ENCODE measurements at places on chromosomes 7 and 10. TPM values are rescaled to one million over a fixed set of nuclear protein-coding genes. Genes with fewer than 3 reads are reported as not detected.

The TMUB1 gene
- total RNA-seq = 80.3 TPM

DNA sequence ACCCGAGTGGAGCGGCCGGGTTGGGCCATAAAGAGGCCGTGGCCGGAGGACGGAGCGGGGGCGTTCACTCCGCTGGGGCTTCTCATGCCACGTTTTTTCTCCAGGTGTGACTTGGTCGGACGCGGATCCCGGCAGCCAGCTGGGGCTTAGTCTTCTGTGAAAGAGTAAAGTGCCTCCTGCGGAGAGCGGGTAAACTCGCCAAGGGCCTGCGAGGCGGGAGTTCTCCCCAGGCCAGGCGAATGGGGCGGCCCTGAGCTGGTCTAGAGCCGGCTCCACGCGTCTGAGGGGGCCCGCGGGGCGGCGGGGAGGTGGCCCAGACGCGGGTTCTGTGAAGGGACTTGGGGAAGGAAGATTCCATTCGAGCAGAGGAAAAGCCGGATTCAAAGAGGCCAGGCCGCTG is 86.3 kb upstream of the VIPR2 start:
- H3K4me1 ChIP-seq = no peaks in the 10 kb centered on the region
- no peak overlapping the region for H3K27ac ChIP-seq
- H3K27me3 ChIP-seq = no peaks in the 10 kb centered on the region
- no peak for DNase-seq
- no peaks in the 10 kb centered on the region for H3K36me3 ChIP-seq

DNA sequence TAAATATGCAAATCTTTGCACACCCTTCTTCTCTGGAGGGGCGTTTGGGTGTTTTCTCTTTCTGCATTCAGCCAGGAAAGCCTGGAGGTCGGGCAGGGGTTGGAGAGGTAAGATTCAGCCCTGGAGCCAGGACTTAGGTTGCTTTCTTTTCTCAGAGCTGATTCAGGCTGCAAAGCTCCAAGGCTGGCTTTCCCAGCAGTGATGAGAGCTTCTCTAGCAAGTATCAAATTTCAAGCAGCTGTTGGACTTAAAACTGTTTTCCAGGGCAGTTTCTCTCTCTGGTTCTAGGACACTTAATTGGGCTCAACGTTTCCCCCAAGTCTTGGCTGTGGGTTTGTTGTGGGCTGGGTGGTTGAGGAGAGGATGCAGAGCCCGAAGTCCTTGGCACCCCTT is 608 bp downstream of the AKR1B10 start:
- no peak overlapping the region for H3K27ac ChIP-seq
- no peak overlapping the region for H3K4me3 ChIP-seq
- DNase-seq = no peak
- no peaks in the 10 kb centered on the region for H3K4me1 ChIP-seq
- H3K27me3 ChIP-seq = peaks cover 15% of the 10 kb centered on the region
- H3K36me3 ChIP-seq = no peaks in the 10 kb centered on the region

DNA sequence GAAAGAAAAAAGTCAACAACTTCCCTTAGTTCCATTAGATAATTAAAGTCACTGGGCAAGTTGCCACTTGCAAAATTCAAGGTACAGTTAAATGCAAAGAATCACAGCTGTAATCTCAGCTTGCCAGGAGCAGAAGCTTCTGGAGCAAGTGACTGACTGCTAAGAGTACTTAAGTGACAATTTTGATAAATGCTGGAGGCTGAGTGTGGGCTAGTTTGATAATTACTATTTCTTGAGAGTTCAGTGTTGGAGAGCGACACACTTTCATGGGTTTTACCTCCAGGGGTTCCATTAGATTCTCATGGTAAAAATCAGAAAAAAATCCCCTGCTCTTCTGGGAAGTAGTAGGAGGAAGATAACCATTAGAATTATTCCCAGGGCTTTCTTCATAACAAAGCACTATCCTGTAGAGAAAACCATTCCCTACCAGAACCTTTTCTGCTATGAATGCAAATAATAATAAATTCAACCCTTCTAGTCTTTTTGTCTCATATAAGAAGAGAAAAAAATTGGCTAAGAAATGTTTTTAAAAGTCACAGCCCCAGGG is 486.3 kb downstream of the POM121L12 start:
- no peak overlapping the region for H3K27ac ChIP-seq
- H3K36me3 ChIP-seq = no peaks in the 10 kb centered on the region
- no peaks in the 10 kb centered on the region for H3K4me1 ChIP-seq
- H3K4me3 ChIP-seq = no peak overlapping the region

- no peaks in the 10 kb centered on the region for H3K36me3 ChIP-seq
- no peaks in the 10 kb centered on the region for H3K27me3 ChIP-seq
- DNase-seq = no peak
- H3K4me1 ChIP-seq = no peaks in the 10 kb centered on the region
- H3K4me3 ChIP-seq = no peak overlapping the region
Observed at GRCh38 chr7:19575909-19576557, 132.8 kb downstream of the POLR1F start.

DNA sequence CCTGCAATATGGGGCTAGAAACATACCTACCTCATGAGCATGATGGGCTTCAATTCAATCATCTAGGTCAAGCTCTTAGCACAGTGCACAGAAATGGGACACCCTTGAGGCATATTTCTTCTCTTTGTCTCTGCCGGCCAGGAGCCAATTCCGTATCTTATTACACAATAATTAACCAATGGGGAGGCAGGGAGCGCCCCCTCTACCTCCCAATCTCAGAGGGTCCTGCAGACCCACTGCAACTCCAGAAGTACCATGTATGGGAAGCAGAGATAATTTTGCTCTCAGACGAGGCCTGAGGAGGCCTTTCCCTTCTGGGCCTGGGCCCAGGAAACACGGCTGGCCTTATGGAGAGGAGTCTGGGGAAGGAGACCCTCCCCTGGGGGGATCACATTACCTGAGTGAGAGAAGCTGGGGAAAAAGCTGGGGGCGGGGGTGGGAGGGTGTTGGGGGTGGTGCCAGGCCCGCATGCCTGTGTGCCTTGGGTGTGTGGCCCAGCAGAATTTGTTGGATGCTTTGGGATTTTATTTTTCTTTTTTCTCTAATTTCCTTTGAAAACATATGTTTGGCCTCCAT is 155.5 kb downstream of the UBE2H start:
- DNase-seq = no peak
- H3K36me3 ChIP-seq = no peaks in the 10 kb centered on the region
- H3K4me3 ChIP-seq = no peak overlapping the region
- H3K27me3 ChIP-seq = peaks cover 3% of the 10 kb centered on the region
- no peaks in the 10 kb centered on the region for H3K4me1 ChIP-seq
- H3K27ac ChIP-seq = no peak overlapping the region

DNA sequence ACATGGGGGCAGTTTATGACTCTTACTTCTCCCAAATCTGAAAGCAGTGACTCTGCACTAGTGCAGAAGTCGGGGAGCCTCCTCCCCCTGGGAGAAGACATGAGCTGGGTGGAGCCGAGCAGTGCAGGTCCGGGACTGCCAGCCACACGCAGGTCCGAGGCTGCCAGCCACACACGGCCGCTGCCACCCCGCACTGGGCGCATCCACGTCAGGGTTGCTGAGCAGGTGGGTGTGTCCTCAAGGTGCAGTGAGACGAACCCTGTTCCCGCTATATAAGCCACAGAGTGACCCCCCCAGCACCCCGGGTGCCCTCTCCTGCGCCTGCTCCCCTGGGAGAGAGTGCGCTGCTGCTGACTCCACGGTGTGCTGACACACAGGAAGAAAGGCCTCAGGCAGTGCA is 430.2 kb downstream of the PTPRN2 start:
- H3K4me1 ChIP-seq = no peaks in the 10 kb centered on the region
- no peaks in the 10 kb centered on the region for H3K36me3 ChIP-seq
- DNase-seq = no peak
- no peak overlapping the region for H3K4me3 ChIP-seq
- H3K27me3 ChIP-seq = no peaks in the 10 kb centered on the region

- no peaks in the 10 kb centered on the region for H3K36me3 ChIP-seq
- no peaks in the 10 kb centered on the region for H3K4me1 ChIP-seq
- H3K27ac ChIP-seq = no peak overlapping the region
- no peak for DNase-seq
- H3K4me3 ChIP-seq = no peak overlapping the region
- H3K27me3 ChIP-seq = no peaks in the 10 kb centered on the region
Observed at GRCh38 chr10:131035779-131036178, 275.7 kb downstream of the TCERG1L start.

Data from activated CD4-positive, alpha-beta memory T cell treated with anti-CD3 and anti-CD28 coated beads, Interleukin-2, amount 10 ng/mL, durations not matched to agents 7 days and 5 days (primary cell).